ENCODE measurements at places on chromosomes 1 and 21.

DNA sequence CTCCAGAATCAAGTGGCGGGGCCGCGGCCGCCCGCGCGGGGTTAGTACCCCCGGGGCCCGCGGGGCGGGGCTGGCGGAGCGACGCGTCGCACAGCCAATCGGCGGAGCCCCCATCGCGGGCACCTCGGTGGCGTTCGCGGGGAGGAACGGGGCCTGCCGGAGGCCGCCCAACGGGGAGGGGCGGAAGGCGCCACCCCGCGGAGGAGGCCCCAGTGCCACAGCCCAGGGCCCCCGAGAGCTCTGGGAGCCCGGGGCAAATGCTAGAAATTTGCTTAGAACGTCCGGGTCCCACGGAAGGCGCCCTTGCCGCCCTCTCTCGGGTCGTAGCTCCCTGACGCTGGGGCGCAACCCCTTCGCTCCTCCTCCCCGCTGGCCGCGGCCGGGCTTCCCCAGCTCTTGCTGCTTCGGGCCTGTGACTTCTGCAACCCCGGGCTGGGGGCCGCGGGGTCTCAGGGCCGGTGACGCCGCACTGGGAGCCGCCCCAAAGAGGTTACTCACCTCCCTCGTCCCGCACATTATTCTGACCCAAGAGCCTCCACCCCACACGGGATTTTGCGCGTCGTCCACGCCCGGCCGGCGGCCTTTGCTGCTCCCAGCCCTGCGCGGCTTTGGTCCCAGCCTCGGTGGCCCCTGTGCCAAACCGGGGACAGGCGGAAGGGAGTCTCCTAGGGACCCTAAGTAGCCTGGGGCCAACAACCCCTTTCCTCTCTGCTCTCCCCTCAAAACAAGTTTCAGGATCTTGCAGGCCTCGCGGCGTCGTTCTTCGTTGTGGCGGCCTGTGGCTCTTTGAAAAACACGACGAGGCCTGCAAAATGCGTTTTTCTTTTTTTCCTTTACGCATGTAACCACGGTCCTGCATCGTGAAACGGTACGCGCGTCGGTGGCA, at the start of gene RUNX3:
Gene RUNX3, minus strand, starts transcription at position 17 of the 886 bp plus-strand sequence. CDS start 408 bp downstream, outside the sequence.
- peak; percentile 21 for DNase-seq

- peak; percentile 72 for DNase-seq
Observed at GRCh38 chr1:161367684-161368400, at the start of gene CFAP126. Gene CFAP126 (minus strand): TSS chr1:161367876. CDS start chr1:161367868, 8 bp downstream.

DNA sequence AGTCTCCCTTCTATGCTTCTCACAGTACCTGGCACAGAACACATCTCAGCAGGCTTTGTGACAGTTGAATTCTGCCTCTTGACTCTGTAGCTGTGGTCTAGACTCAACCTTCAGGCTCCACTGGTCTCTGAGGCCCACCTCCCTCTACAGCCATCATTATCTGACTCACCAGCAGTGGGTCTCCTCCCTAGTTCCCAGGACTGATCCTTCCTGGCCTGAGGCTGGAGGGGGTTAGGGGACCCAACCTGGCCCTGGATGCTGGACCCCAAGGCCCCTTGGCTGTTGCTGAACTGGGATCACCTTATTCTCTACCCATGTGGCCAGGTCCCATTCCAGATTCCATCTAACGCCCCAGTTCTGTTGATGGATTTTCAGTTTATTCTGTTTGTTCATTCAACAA, 43.1 kb upstream of the FOXO6 start:
- DNase-seq: no peak

DNA sequence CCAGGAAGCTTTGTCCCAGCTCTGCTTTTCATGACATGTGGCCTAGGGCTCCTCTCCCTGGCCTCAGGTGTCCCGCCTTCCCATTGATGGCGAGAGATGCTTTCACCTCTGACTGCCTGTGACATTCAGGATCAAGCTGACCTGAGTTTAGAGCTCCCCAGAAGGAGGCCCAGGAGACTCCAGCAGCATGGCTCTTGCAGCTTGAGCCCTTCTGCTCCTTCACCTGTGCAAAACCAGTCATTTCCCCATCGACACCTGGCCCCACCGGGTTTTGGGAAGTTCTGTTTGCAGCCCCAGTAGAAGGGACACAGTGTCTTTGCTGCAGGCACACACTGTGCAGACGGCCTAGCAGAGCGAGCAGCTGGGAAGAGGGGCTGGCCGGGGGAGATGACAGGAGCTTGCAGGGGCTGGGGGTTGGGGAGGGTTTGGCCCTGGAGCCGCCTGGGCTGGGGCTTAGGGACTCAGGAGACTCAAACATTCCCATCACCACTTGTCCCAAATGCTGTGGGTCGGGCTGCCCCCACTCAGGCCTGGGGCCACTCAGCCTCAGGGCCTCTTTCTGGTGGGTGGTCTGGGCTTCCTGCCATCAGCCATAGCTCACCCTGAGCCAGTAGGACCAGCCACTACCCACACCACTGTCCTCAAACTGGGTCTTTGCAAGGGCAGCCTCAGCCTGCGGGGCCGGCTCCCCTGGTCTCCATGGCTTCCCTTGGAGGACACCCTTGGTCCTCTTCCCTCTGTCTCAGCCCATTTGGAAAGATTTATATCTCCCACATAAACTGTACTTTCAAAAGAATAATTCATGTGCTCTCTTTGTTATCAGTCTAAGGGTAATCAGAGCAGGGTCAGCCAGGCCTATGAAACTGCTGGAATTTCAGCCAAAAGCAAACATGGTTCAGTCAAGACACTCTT, 3.8 kb upstream of the EDN2 start:
- no peak for DNase-seq

DNA sequence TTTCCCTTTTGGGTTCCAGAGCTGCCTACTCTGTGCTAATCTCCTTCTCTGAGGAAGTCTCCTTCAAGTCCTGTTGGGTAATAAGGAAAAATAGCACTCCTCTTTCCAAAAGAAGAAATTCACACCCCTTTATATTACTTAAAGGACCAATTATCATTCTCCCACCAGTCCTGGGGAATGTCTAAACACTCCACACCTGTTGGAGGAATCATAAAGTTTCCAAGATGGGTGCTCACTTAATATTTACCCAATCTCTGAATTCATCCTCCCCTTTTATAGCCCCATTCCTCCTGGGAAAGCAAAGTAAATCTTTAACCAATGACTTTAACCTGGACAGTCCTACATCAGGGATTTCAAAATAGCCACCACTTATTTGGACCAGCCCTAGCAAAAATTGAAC, 873.1 kb downstream of the KCNT2 start:
- no peak for DNase-seq

DNA sequence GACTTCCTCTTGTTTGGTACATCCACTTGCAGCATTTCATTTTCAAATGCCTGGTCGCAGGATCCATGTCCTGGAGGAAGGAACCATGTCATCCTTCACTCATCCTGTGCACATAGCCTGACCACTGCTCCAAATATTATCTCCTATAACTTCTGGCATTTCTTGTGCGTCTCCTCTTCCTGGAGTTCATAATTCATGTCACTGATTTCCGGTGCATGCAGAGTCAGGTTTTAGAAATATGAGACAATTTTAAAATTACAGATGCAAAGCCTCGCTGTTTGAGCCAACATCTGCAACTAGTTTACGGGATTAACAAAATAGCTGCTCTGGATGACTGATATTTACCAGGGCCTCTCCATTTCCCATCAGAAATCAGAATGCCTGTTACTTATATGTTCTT, 268.1 kb downstream of the DNM3 start:
- DNase-seq: no peak

DNA sequence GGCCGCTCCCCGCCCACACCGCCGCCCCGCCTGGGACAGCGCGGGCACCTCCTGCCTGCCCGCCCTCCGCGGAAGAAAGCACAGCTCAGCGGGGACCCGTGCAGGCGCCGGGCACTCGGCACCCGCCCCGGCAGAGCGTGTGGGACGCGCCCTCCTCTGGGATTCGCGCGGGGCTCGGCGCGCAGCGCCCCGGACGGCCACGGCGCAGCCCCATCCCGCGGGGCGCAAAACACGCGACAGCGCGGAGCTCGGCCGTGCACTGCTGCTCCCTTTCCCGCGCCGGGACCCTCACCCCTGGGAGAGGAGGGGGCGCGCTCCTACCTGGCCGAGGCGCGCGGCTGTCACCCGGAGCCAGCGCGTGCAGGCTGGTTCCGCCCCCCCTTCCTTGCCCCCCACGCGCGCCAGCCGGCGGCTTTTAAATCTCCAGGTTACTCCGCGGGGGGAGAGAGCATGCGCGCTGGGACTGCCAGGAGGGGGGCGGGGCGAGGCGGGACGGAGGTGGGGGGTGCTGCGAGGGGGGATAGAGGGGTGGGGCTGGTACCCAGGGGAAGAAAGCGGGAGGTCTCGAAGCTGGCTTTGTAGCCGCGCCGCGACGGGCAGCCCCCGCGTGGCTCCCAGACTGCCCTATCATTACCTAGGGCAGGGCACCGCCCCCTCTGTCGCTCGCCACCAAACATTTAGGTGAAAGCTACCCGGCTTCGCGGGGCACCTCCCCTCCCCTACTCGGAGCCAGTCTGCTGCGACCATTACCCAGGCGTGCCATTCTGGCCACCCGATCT, at the start of gene SLC45A3:
Gene SLC45A3, minus strand, starts transcription at position 437 of the 779 bp plus-strand sequence. CDS start 15,853 bp downstream, outside the sequence.
- DNase-seq: no peak

GRCh38 chr1:234108921-234109320, 204.4 kb downstream of the SLC35F3 start:
- DNase-seq: peak; percentile 85

- DNase-seq: peak; percentile 3
Observed at GRCh38 chr21:28216976-28217523, 775.6 kb downstream of the LTN1 start.

DNA sequence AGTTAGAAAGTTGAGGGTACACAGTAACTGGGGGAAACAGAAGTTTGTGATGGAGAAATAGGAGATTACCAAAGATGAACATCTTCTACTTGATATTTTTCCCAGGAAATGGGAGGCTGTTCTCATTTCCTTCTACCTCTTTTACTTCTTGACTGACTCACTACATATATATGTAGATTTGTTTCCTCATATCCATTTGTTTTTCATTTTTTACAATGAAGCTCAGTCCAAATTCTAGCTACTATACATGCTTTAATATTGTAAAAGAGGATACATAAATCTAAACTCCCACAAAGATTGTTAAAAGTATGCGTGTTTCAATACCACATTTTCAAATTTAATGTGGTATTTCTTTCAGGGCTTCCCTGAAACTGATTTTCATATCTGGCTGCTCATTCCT, 366.6 kb upstream of the NCAM2 start:
- DNase-seq: no peak

DNA sequence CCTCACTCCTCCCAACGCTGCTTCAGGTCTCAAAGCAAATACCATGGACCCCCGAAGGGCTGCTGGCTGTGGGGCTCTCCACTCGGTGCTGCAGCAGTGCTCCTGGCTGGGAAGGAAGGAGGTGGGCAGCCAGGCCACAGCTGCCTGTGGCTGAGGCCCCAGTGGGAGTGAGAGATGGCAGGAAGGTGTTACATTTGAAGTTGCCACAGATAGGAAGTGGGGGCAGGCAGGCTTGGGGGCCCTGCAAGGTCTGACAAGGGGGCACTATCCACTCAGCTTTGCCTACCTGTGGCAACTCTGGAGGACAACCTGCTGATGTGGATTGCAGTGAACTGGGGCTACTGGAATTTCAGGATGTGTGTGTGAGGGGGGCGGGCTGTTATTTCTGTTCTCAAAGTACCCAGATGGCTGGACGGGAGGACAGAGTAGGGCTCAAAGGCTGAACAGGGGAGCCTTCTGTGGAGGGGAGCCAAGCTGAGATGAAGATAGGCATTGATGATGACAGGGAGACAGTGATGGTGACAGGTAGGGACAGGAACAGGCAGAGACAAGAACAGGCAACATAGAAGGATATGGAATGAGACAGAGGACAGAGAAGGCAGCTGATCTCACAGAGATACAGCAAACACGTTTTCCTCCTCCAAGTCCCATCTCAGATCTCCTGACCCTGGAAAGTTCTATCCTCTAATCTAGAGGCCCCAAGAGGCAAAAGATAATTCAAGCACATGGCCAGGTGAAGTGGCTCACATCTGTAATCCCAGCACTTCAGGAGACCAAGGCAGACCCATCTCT, 1.8 kb downstream of the ZNF683 start:
- no peak for DNase-seq

DNA sequence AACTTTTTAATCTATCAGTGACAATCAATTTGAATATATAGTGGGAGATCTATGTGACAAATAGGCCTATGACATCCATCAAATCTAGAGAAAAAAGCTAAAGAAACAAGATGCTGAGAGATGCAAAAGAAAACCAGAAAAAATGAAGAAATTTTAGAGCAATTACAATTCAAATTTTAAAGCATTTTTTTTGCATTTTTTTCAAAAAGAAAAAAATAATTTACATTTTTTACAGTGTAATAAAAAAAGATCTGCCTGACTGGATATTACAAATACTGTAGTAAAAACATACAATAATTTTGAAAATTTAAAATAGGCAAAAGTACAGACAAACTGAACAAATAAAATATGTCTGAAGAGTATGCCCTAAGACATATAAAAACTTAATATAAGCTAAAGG, 14.4 kb downstream of the CD34 start:
- DNase-seq: no peak

DNA sequence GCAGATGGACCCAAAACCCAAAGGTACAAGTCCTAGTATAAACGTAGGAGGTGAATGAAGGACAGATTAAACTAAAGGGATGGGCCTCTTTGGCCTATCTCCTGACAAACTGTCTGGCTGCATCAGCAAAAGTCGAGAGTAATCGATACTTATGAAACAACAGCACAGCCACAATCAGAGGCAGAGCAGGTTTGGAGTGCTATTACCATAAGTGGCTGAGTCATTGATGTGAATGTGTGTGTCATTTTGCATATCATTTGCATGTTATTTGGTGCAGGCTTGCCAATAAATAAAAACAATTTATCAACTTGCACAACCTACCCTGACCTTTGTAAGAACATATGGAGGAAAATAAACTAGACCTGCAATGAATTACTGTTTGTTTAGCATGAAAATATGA, 283.1 kb downstream of the NUF2 start:
- DNase-seq: no peak

DNA sequence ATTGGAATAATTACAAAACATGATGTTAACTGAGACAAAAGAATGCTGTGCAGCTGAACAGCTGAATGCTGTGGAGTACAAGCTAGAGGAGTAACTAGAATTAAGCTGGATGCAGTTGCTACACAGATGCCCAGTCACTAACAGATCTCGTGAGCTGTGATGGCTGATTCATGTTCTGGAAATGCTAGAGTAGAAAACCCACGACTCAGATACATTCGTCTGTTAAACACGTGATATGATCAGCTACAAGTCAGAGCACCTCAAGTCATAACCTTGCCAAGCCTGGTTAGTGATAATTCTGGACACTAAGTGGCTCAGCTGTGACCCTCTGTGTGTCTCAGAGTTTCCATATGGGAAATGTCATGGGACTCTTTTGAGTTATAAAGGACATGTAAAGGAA, 89.7 kb upstream of the ESRRG start:
- peak; percentile 72 for DNase-seq

- no peak for DNase-seq
Observed at GRCh38 chr1:153849487-153850185, 73.1 kb downstream of the GATAD2B start.

- no peak for DNase-seq
Observed at GRCh38 chr1:155003227-155003765, 694 bp downstream of the ZBTB7B start.

GRCh38 chr1:165942927-165943597, 115.6 kb downstream of the UCK2 start:
- peak; percentile 37 for DNase-seq

DNA sequence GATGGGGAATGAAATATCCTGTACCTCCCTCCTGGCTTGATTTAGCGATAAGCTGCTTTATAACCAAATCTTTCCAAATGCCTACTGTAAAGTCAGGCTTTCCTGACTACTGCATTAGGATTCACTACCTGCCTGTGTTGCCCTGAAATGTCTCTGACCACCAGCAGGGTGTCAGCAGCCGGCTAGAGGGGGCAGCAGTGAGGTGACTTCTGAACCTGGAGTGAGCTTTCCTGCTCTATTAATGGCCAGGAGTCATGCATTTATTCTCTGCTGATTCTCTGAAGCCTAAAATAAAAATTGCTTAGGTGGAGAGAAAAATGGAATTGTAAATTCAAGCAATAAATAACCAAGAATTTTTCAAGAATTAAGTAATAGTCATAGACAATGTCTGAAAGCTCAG, 2.5 kb downstream of the BACE2 start:
- DNase-seq: peak; percentile 62

All from mammary epithelial cell (primary cell).